Progenitor cell of endocrine pancreas (in vitro differentiated cells): ENCODE measurements at places on chromosomes 11 and 22.

DNA sequence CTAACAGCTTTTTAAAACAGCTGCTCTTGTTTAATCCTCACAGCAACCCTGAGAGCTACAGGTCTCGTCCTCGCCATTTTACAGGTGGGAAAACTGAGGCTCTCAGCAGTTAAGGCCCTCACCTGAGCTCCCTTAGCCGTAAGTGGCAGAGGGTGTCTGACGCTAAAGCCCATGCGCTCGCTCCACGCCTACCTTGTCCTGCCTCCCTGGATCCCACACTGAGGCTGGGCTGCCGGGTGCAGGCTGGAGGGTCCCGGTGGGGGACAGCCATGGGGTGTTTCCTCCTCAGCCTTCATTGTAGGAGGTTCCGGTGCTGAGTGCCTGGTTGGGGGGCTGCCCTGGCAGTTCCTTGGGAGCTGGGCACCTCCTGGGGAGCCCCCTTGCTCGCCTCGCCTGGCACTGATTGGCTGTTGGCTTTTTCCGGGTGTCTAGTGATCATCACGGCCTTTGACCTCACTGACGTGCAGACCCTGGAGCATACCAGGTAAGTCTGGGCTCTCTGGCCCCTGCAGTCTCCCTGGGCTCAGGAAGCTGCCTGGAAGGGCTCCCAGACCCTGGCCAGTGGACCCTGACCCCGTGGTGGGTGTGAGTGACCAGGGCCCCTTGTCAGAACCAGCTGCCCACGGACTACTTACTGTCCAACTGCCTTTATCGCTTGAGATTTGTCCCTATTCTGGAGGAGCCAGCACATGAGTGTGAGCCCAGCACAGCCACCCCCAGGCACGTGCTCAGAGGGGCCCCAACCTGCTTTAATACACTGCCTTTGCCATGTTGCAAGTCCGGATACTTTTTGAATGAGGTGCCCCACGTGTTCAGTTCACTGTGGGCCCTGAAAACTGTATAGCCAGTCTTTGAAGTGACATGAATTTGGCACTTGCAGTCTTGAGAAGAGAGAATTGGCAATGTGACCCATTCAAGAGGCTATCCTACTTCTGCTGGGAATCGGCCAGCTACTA is 12.6 kb downstream of the RAB36 start:
- no peak for DNase-seq

DNA sequence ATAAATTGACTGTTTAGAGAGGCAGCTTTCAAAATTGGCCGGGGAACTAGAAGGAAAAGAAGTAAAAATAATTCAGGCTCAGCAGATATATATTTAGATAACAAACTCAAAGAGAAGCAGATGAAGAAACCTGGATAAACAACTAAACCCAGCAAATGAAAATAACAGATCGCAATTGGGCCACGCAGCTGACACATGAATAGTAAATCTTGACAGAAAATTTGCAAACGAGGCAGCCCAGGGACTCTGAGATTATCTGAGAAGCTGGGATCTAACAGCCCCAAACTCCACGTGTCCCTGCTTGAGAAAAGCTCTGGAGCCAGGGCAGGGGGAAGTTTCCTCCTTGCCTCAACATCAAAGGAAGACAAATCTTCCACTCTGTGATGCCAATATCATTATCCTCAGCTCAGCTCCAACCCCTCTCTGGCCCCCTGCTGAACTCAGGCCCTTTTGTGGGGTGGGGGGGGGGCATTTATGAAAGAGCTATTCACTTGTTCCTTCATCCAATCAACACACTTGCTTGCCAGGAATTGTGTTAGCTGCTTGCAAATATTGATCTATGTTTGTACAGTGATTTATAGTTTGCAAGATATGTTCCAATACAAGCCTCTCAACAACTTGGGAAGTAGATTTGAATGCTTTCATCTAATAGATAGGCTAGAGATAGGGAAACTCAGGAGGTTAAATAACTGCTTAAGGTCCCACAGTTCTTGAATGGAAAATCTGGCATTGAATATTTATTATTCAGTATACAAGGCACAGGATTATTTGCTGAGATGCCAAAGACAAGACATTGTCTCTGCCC is 72.5 kb upstream of the C11orf87 start:
- DNase-seq = no peak

GRCh38 chr22:26777156-26777801 is 119.9 kb downstream of the MIAT start:
- no peak for DNase-seq

GRCh38 chr11:5603326-5603725 is 6.9 kb downstream of the TRIM6 start:
- DNase-seq = no peak

- DNase-seq = no peak
Observed at GRCh38 chr22:35470903-35471321, 69.7 kb upstream of the RASD2 start.

DNA sequence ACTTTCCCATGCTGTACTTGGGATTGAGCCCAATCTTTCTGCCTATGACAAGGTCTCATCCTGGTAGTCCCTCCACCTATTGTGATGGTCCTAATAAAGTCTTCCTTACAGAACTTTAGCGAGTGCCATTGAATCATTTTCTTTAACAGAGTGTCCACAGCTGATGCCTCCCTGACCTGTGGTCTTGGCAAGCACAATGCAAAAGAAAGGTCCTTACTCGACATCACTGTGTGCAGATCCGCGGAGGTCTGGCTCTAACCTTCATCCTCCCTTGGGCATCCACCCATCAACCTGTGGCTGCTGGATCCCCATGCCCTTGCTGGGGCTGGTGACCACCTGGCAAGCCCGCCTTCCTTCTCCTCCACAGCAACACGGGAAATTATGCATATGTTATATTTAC is 1203.9 kb downstream of the TBC1D22A start:
- DNase-seq = no peak

GRCh38 chr11:1233351-1234053 is 10.6 kb downstream of the MUC5B start:
- no peak for DNase-seq

DNA sequence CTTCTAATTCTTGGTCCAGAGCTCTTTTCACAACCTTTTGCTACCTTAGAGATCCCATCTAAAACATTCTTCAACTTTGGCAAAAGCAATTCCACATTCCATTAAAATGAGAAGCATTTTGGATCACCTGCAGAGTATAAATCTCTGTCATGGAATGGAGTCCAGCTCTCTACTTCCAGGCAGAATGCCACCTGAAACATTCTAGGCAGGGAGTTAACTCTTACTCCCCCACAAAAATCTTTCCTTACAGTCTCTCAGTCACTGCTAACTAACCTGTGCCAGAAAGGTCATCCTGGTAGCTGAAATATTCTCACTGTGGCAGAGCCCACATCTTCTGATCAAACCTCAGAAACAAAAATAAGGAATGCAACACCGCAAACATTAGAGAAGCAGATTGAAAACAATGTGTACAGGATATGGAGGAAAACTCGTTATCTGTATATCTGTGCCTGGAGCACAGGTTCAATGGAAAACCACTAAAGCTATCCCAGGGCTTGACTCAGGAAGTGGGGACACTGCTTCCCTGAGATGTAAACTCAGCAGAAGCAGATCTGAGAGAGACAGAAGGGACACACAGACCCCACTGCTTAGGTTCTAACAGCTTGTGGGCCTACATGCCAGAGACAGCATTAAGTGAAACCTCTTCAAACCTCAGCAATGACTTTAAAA is 78.9 kb downstream of the KCNC1 start:
- no peak for DNase-seq

GRCh38 chr22:37151401-37151800 is 1.7 kb upstream of the IL2RB start:
- no peak for DNase-seq

- DNase-seq = no peak
Observed at GRCh38 chr11:47994417-47994816, 14.1 kb downstream of the PTPRJ start.

- no peak for DNase-seq
Observed at GRCh38 chr11:106468086-106468485, 390.6 kb downstream of the AASDHPPT start.

DNA sequence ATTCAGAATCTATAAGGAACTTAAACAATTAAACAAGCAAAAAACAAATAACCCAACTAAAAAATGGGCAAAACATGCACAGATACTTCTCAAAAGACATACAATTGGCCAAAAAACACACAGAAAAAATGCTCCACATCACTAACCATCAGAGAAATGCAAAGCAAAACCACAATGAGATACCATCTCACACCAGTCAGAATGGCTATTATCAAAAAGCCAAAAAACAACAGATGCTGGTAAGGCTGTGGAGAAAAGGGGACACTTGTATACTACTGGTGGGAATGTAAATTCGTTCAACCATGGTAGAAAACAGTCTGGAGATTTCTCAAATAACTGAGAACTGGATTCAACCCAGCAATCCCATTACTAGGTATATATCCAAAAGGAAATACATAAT is 24.8 kb downstream of the ENTHD1 start:
- DNase-seq = no peak

- DNase-seq = no peak
Observed at GRCh38 chr11:705646-706438, at the start of gene EPS8L2. EPS8L2 (plus strand) TSS chr11:706231; CDS start chr11:709408, 3,177 bp downstream.

DNA sequence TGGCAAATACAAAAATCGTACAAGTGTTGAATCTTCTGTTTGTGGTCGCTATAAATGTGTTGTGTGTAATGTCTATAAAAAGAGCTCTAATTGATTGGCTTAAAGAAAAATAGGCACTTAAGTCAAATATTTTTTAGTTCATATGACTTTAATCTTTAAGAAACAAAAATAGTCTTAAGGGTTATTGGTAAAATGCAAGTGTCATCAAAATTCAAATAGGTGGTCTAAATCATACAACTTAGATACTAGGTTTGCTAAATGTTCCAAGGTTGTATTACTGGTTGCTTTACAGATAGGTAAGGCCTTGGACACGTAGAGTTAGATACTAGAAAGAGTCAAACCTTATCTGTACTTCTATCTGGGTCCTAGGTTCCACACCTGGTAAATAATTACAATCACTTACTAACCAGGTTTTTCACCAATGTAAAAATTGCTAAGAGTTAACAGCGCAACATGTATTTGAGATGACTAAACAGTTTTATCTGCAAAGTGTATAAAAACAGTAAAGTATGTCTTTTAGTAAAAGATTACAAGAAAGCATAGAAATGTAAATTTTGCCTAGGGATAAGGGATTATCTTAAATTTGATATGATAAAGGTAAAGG is 91.1 kb upstream of the GNAZ start:
- DNase-seq = no peak

DNA sequence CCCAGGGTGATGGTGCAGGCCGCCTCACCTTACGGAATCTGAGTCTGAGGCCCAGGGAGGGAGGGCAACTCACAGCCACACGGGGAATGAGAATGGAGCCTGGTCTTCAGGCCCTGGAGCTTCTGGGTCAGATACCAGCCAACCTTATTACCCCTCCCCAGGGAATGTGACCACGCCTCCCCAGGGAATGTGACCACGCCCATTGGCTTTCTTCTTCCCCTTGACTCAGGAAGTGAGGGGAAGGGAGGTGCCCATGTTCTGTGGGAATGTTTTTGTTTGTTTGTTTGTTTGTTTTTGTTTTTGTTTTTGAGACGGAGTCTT is 57.5 kb upstream of the RBFOX2 start:
- DNase-seq = no peak

DNA sequence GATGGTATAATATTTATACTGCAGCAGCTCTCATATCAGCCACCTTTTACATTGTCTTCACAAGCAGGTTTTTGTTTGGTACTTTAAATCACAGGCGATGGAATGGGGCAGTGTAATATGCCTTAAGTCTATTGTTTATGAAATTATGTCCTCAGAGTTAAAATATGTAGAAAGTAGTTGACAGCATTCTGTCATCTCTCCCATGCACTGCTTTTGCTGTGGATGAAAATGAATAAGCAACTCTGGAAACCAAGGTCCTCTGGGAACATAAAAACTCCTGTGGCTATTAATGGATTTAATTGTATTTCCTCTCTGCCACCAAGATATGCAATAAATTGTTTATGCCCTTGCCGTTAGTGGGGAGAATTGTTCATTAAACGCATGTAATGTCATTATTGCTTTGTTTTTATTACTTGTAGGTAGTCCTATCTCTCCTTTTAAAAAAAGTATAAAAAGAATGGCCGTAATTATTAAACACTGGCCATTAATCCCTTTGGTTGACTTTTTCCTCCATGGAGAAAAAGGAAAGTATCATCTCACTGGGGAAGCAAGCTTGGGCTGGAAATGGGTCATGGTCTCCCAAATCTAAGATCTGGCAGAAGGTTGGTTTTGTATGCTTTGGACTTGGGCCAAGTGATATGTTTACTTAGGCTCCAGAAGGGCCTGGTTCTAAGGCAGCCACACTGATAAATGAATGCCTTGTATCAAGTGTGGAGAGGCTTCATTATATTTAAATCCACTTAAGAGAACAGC is 13.1 kb downstream of the PACS1 start:
- DNase-seq = no peak

- no peak for DNase-seq
Observed at GRCh38 chr11:86416494-86416893, 41.8 kb downstream of the CCDC81 start.

DNA sequence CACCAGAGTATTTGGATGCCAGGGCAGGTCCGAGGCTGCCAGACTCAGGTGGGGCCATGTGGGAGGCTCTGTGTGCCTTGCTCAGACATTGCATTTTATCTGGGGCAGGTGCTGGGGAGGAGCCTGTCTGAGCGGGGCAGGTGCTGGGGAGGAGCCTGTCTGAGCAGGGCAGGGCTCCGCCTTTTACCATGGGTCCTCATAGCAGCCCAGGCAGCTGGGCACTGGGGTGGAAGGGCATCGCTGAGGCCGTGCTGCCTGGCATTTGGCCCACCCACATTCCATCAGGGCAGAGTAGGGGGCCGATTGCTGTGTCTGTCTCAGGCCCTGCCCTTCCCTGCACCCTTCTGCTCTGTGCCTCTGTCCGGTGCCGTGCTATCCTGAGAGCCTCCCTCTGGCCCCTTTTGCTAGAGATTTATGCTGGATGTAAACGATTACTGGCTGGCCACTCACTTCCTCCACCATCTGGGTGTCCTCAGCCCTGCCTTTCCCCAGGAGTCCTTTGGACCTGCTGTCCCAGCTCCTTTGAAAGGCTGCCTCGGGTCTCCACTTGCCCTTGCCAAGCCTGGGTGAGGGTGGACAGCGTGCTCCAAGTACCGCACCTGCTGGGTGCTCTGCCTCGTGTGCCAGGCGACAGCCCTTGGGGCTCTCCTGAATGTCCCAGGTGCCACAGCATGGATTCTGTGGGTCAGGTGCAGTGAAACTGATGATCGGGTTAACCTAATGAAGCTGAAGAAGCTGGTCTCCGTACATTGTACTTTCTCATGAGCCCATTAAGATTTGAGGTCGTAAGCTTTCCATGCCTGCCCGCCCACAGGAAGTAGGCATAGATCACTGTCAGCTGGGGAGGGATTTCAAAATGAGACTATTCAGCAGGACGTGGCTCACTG is 281.6 kb downstream of the TBC1D22A start:
- DNase-seq = no peak

DNA sequence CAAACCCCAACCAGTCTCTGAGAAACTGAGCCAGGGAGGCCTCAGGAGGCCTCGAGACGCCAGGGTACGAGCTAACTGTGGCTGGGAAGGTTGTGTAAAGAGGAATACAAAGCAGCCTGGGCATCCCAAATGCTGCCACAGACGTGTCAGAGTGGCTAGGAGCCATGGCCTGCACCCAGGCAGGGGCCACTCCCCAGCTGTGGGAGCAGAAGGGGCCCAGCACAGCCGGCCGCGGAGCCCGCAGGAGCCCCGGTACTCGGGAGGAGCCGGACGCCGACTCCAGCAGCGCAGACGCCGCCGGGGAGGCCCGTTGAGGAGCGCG is 349.8 kb upstream of the B3GAT1 start:
- no peak for DNase-seq
